ENCODE measurements at places on chromosomes 5 and 9. TPM values are rescaled to one million over a fixed set of nuclear protein-coding genes. Genes with fewer than 3 reads are reported as not detected.

GRCh38 chr9:4159696-4160095 lies 140.2 kb downstream of the GLIS3 start:
- DNase-seq: no peak

GRCh38 chr5:159353661-159354252 lies 23.5 kb upstream of the IL12B start:
- DNase-seq: no peak

GRCh38 chr9:34405719-34406118 lies 29.0 kb upstream of the MYORG start:
- no peak for DNase-seq

Gene AFAP1L1
- total RNA-seq: 1.4 TPM

Gene DNAH5
- 0.82 TPM for total RNA-seq

Gene GIN1
- total RNA-seq: 15.0 TPM
